ENCODE measurements at places on chromosomes 12 and 14.

DNA sequence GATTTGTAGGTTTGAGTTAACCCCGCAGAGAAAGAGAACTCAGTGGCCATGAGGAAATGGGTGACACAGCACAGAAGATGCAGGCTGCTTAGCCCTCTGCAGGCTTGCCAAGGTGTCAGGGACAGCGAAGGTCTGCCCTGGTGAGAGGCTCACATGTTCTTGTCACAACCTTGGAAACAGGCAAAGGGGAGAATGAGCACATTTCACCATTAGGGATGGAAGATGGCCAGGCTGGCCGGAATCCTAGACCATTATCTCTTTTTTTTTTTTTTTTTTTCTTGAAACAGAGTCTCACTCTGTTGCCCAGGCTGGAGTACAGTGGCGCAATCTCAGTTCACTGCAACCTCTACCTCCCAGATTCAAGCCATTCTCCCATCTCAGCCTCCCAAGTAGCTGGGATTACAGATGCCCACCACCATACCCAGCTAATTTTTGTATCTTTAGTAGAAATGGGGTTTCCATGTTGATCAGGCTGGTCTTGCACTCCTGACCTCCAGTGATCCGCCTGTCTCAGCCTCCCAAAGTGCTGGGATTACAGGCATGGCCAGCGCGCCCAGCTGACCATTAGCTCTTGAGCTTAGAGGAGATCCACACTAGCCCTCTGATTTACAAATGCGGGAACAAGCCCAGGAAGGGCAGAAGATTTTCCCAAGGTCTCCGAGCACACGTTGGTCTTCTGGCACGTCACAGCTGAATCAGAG lies 34.6 kb downstream of the LTBP2 start:
- DNase-seq, result no peak

DNA sequence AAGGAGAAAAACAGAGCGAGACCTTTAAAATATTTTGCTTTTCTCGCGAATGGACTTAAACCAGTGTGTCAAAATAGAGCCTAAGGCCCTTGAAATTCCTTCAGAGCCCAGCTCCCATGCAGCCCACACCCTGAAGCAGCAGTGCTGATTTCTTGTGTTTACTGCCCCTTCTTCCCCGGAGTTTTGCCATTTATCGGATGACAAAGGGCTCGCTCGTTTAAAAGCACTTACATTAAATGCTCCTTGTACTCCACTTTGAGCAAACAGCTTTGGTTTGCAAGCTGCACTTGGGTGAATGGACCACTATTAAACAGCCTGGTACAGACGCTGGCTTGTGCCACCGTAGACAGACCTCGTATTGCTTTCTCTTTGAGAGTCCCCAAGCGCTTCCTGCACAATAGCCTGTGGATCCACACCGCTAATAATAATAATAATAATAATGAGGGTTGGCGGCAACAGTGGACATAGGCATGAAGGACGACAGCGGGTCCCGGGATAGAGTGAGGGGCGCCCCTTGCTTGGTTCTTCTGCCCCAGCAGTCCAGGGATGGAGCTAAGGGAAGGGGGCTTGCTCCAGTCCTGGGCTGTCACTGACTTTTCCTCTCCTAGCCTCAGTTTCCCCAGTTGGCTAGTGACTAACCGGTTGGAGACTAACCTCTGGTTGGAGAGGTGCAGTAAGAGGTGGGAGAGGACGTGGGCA lies 6.6 kb downstream of the DLK1 start:
- DNase-seq, result no peak

DNA sequence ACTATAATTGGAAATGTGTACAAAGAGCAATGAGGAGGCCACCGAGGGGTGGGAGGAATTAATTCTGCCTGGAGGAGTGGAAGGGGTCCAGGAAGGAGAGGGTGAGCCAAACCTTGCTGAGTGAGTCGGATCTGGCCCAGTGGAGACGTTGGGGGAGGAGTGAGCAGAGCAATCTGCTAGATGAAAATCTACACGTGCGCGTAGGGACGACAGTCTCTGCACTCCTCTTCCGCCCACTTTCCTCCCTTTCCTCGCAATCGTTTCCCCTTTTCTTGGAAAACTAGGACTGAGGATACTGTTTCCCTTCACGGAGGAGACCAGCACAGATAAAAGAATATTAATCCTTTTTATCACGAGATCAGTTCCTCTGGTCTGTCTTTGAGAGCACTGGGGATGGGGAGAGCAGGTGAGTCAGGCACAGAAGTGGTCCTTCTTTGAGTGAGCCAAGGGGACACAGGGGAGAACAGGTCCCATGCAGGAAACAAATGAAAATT lies 2.9 kb upstream of the NAB2 start:
- DNase-seq, result no peak

GRCh38 chr14:57317248-57317833 lies 48.6 kb downstream of the AP5M1 start:
- DNase-seq, result peak; percentile 42

DNA sequence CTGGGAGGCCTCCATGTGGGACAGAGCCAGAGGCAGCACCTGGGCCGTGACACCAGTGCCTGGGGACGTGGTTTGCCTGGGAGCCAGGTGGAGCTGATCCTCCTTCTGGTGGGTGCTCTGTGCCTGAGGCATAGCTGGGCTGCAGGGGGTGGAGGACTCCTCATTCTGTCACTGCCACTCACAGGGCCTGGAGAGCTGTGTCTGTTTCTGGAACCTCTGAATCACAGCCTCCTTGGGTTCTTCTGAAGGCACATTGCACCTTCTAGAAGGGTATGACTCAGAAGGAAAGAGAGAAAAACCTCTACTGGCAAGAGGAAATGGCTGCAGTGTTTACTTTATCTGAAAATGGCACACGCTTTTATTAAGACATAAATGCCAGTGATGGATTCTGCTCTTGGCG lies 659.8 kb downstream of the VRK1 start:
- DNase-seq, result peak; percentile 46

DNA sequence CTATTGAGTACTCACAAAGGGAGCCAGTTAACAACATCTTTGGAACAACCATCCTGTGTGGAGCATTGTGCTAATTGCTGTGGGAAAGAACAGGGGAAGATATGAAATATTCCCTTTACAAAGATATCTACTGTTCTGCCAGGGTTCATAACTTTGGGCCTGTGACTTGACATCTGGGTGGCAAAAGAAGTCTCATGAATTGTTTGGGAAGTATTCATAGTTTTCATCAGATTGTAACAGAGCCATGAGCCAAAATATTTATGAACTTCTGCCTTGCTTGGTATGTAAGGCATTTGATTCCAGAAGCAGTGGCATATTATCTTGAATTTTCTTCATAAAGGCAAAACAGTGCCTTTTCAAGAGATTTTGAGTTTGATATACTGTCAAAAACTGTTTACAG lies 816.2 kb downstream of the DIO2 start:
- no peak for DNase-seq

DNA sequence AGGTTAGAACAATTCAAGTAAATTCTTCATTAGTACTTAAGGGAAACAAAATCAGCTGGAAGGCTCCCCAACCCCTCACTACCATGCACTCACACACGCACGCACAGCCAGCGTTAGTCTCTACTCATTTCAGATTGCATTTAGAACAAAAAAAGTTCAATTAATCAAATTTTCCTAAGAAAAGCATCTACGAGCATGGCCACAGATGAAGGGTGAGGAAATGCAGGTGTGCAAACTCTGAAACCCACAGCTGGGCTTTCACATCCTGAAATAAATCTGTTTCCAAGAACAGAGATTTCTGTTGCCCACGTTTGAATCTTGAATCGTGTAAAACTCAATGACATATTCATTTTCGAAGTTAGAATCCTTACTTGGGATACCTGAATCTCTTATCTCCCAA lies 62.6 kb downstream of the SEL1L start:
- no peak for DNase-seq

GRCh38 chr12:123491056-123491455 lies 33.1 kb downstream of the SNRNP35 start:
- DNase-seq, result no peak

GRCh38 chr14:104741803-104742251 lies 11.1 kb upstream of the SIVA1 start:
- DNase-seq, result no peak

DNA sequence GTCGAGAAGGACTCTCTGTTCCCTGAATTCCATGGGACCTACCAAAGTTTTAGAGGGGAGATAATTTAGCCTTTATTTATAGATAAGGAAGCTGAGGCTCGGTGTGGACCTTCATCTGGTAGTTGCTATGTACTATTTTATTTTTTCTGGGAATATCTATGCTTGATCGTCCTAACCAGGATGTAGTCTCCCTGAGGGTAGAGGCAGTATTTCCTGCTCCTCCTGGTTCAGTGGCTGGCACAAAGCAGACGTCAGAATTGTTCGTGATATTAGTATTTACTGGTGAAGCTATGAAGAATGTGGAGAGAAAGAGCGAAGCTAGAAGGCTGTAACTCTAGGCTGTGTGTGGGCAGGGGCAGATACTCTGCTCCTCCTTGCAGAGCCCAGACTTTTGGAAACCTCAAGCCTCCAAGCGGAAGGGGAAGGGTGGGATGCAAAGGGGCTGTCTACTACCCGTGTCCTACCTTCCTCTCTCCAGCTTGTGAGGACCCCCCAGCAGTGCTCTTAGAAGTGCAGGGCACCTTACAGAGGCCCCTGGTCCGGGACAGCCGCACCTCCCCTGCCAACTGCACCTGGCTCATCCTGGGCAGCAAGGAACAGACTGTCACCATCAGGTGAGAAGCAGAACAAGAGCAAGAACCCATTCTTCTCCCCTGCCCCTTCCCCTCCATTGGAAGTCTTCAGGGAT lies 1.4 kb downstream of the LRP10 start:
- no peak for DNase-seq

- no peak for DNase-seq
Measured at GRCh38 chr14:28757786-28758185, 8.8 kb upstream of the FOXG1 start.

DNA sequence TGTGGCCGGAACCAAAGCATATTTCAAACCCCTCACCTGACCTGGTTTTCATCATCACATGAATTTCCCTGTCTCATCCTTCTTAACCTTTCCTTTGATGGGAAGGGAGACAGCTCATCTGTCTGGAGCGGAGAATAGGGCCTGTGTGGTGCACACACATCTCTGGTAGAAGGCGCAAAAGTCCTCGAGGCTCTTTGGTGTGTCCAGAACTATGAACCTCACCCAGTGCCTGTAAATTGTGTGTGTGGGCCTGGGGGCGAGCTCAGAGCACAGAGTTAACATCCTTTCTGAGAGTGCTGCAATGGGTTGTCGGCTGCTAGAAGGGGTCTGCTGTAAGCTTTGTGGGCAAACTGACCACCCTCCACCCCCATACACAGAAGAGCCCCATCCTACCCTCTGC lies 749 bp downstream of the GALNT6 start:
- no peak for DNase-seq

- no peak for DNase-seq
Measured at GRCh38 chr12:75868501-75868900, 163.1 kb downstream of the PHLDA1 start.
